Fibroblast of skin of left quadriceps (primary cell): ENCODE measurements at places on chromosomes 12 and 14.

DNA sequence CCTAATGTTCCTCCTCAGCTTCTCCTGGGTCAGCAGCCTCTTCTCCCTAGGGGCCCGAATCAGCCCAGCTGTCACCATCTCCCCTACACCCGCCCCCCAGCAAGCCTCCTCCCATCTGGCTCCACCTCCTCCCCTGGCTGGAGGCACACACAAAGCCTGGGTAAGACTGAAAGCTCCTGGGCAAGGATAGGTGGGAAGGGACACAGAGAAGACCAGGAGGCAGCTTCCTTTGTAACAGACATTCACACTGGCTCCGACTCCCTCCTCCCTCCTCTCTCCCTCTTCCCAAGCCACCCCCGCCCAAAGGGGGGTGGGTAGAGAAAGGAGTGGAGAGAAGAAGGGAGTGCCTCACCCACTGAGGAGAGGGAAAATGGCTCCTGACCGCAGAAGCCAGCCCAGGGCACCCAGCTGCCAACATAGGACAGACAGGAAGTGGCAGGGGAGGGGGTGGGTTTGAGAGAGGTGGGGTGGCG, 4.0 kb downstream of the CHD4 start:
- no peak for DNase-seq

DNA sequence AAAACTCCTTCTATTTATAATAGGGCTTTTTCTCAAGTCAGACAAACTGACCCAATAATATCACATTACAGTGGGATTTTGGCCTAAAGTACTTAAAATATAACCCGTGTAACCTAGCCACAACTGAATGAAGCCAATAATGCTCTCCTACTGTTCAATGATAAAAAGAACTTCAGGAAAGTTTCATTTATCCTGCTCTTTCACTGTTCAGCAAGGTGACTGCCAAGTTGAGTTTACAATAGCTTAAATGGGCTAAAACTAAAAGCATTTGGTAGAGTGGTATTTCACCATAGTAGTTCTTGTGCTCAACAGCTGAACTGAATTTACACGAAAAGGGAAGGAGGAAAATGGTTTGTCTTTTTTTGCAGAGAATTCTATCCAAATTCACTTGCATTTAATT, 49.8 kb downstream of the CNTN1 start:
- no peak for DNase-seq

DNA sequence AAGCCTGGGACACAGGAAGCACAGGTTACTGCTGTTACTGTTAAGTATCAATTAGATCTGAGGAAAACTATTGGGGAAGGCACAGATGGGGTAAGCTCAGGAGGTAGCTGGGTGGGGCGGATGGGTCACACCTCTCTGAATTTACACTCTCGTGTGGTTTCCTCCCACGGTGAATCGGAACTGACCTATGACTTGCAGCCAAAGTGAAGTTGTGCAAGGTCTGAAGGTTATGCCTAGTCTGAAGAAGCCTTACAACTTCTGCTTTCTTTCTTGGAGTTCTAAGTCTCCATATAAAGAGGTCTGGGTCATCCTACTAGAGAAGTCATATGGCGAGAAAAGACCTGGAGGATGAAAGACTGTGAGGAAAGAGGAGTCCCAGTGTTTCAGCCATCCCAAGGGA, 25.6 kb upstream of the GPATCH2L start:
- DNase-seq: no peak

- DNase-seq: no peak
These were observed 15.7 kb downstream of the ASPG start for GRCh38 chr14:104101086-104101621.

GRCh38 chr12:26872625-26873024, 39.6 kb upstream of the ITPR2 start:
- DNase-seq: no peak

DNA sequence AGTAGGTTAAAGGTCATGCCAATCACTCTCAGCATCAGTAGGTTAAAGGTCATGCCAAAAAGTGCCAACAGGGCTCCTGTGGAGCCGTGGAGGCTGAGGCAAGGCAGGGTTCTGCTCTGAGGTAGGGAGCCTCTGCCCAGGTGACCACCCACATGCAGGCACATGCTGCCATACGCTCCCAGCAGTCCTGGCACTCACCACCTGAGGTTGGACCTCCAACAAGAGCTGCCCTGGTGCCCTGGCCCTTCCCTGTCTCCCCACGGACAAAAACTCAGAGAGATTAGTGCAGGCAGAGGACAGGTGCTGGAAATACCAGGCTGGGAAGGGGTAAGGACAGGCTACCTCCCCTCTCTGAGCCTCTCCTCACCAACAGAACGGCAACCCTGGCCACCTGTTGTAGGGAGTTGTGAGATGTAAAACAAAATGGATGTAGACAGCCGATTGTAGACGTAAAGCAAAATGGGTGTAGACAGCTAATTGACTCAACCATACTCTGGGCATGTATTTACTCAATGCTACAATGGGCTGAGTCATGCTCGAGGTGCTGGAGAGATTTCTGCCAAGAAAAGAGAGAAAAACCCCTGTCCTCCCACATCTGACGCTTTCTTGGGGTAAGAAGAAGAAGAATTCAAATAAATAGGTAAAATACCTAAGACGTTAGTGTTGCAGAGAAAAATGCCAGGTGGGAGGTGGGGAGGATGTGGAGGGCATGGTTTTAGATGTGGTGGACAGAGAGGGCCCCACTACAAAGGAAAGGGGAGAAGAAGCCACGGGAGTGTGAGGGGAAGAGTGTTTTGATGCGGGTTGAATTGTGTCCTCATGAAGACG, 32.4 kb downstream of the LTBP2 start:
- peak; percentile 40 for DNase-seq

GRCh38 chr12:53208877-53209463, 1.9 kb upstream of the ITGB7 start:
- no peak for DNase-seq

DNA sequence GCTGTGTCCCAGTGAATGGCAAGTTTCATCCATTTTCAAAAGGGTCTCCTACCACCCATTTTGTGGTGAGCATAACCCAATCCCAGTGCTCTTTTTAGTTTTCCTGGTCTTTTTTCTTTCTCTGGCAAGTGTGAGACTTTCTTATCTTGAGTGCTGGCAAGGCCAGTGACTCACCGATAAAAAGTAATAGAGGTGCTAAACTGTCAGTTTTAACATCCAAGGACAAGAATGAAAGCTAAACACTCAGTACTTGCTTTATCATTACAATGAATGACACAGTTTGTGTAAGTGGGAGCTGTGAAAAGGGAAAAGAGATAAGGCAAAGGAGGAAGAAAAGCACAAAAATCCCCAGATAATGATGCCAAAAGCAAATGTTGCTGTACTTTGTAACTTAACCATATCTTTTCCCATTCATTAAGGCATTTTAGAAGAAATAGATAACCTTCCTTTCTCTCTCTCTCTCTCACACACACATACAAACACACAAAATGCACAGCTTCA, 4.9 kb upstream of the LRIG3 start:
- DNase-seq: no peak

DNA sequence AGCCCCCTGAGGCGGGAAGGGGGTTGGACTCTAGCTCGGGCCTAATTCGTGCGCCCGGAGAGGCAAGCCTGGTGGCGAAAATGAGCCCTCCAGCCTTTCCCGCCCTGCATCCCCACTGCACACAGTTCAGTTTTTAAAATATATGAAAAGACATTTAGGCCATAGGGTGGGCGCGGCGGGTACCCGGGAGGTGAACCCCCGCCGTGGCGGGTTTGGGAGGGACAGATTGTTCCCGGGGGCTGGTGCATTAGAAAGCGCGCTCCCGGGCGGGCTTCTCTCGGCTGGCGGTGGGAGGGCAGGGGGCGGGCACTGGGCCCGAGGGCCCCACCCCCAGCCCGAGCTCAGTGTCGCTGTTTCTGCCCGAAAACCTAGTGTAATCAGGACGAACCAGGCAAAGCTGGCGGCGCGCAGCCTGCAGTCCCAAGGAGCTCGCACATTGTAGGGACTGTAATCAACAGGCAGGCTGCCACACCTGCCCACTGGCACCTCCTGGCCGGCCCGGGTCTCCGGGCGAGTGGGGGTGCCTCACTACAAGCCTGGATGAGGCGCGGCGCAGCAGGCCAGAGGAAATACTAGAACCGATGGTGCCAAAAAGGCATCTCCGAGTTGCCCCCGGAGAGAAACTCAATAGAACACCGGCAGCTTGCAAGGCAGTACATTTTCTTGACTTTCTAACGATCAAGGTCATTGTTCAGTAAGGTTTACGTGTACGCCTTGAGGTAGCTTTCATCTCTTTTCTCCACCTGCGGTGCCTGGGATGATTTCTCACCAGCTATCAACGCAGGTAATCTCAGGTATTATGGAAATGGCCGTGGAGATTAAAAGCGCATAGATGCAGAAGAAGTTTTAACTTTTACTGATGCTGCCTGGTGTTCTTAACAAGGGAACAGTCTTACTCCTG, 764 bp upstream of the SPTB start:
- DNase-seq: no peak
